ENCODE measurements at places on chromosomes 3 and 15. TPM values are rescaled to one million over a fixed set of nuclear protein-coding genes. Genes with fewer than 3 reads are reported as not detected.

GRCh38 chr3:108437439-108437838 is 73.0 kb downstream of the MYH15 start:
- peak; percentile 35 for DNase-seq

DNA sequence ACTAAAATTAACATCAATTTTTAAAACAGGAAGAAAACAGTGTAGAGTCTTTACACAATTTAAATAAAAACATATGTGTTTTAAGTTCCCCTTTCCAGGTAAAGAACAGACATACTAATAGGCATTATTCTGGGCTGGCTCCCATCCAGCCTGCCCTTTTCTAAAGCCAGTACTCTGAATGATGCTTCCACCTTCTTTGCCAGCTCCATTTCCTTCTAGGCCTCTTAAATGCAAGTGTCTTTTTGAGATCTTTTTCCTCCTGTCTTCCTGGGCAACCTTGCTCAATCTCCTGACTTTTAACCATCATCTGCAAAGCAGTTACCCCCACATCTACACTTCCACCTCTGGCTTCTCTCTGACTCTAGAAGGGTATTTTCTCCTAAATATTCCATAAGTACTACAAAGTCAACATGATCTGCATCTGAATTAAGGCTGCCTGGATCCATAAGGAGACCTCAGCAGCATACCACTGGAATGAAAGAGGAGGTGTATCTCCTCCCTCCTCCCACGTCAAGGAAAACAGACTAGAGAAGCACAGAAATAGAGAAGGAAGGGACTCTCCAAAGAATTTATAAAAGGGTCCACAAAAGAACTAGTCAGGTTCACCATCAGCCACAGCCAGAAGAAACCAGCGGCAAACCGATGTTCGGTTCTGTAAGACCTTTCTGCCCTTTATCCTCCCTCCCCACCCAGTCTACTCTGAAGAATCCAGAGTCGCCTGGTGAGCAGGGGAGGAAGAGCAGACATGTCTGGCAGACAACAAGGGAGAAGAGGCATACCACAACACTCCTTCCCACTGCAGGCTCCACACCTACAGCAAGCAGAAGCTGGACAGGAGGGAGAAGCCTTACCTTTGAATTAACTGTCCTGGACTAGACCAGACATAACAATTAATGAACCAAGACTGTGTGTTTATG is 47.1 kb downstream of the GOLIM4 start:
- DNase-seq: no peak

DNA sequence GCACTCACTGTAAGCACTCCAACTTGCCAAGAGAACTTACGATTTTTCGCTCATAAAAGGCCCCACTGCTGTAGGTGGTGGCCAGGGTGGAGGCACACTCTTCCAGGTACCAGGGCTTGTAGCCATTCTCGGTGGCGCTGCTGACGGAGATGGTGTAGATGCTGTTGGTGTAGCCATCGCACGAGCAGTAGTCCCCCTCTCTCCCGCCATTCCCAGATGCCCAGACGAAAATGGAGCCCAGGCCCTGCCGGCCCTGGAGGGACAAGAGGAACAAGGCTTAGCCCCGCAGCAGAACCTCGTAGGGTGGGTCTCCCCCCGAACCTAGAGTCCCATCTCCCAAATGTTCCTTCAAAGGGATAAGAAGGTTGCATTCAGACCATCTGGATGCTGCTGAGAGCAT is 96.3 kb downstream of the PCSK6 start:
- no peak for DNase-seq

DNA sequence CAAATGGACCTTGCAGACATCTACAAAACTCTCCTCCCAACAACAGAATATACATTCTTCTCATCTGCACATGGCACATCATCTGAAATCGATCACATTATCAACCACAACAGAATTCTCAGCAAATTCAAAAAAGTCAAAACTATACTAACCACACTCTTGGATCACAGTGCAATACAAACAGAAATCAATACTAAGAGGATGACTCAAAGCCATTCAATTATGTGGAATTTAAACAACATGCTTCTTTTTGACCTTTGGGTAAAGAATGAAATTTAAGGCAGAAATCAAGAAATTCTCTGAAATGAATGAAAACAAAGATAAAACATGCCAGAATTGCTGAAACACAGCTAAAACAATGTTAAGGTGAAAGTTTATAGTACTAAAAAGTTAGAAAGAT is 358.1 kb downstream of the NSUN3 start:
- DNase-seq: peak; percentile 24

DNA sequence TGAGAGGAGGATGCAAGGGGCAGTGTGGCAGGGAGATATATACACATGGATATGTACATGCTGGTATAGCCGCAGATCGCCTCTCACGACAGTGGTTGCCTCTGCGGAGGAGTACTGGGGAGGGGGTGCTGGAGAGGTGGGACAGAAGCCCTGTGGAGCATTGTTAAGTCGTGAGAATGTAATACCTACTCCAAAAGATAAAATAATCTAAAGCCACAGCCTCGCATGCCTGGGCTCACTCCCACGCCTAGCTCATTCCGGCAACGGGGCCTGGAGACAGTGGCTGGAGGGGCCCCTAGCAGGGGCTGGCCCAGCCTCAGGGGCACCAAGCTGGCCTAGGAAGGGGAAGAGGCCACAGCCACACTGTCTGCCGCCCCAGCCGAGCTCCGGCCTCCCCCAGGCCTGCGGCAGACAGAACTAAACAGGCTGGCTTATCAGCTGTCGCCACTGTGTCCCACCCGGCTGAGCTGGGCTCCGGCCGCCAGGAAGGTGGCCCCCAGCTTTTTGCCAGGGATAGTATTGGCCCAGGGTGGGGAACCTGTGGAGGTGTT is 65.1 kb upstream of the LCTL start:
- no peak for DNase-seq

GRCh38 chr3:161879470-161879869 is 382.9 kb downstream of the OTOL1 start:
- no peak for DNase-seq

DNA sequence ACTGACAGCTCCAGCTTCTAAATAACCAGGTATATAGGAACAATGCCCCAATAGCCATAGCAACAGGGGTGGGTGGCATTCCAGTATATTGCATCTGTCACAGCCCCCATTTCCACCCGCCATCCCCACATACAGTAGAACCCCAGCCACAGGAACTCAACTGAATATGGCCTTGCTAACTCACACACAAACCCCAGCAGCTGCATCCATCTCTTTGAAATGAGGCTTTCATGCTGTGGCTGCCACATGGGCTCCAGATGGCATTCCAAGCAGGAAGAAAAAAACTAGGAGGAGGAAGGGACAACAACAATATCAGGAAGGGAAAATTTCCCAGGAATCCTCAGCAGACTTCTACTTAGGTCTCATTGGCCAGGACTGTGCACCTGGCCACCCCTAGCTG is 54.6 kb downstream of the CCR3 start:
- DNase-seq: no peak

GRCh38 chr3:187084126-187084525 is 55.2 kb downstream of the RPL39L start:
- no peak for DNase-seq

GRCh38 chr3:189398656-189399055 is 226.9 kb downstream of the TPRG1 start:
- no peak for DNase-seq

DNA sequence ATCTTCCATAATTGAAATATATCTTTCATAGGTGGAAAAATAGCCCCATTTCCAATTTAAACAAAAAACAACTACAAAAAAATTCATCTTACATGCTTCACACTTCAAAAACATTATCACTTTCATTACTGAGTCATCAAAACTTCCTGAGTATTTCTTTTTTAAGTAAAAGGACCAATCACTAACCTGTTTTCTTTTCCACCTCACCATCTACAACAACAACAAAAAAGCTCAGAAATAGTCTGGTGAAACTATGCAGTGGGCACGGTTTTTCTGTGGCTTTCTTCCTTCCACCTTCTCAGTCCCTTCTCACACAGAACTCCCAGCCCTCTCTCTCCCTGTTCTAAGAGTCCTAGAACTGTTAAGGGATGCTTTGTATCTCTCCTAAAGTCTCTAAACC is 20.3 kb upstream of the TNIK start:
- DNase-seq: no peak

DNA sequence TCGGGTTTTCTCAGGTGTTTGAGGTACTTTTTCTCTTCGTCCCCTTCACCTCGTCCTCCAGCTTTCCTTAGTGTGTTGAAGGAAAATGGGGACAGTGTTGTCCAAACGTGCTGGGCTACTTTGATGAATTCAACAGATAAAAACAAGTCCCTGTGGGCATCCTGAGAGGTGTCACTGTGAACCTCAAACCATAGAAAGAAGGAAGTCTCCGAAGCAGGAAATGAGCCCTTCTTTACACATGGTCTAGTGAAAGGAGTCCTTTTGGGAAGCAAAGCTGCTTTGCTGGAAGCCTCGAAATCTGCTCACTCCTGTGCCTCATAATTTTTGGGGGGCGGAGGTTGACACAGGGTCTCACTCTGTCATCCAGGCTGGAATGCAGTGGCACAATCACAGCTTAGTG is 10.6 kb downstream of the IL17RB start:
- DNase-seq: no peak

- DNase-seq: peak; percentile 67
Observed at GRCh38 chr3:105444725-105445124, 78.0 kb downstream of the ALCAM start.

- DNase-seq: no peak
Observed at GRCh38 chr3:125292015-125292414, 79.5 kb upstream of the SLC12A8 start.

DNA sequence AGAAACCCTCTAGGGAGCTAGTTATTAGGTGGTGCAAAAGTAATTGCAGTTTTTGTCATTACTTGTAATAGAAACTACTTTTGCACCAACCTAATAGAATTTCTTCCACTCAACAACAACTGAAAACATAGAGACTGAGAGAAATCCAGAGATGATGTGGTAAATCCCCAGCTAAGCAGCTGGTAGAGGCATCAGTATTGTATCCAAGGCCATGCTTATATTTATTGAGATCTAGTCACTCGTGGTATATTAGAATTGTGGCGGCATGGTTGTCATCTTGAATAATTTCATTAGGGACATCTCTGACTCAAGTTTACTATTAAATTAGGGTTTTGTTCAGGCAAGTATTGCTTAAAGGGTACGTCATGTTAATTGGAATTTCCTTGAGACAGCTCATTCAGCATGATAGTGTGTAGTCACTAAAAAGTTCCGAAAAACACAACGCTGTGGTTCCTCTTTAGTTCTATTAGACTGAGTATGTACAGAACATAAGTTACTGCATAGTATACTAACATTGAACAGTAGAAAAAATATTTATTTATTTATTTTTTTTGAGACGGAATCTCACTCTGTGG is 35.3 kb downstream of the PAK2 start:
- DNase-seq: no peak

DNA sequence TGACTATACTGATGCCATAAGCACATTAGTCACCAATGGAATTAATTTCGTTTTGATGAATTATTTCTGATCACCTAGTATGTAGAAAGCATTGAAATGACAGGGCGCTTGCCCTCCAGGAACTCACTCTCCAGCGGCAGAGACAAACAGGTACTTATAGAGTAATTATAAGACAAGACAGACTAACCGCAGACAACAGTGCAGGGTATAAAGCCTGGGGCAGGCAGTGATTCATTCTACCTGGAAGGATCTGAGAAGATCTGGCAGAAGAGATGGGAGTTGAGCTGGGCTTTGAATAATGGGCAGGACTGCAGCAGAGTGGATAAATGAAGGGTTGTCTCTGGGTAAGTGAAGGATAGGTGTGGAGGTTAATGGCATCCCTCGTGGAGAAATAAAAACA is 331.8 kb downstream of the FGF12 start:
- DNase-seq: no peak

DNA sequence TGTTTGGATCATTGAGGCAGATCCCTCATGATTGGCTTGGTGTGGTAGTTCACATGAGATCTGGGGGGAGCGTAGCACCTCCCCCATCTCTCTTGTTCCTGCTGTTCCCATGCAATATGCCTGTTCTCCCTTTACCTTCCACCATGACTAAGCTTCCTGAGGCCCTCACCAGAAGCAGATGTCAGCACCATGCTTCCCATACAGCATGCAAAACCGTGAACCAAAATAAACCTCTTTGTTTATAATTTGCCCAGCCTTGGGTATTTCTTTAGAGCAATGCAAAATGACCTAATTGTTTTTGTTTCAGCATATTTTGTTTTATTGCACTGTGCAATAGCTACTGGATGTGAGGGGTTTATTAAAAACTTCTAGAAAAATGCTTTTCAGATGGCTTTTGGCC is 56.6 kb upstream of the CHST2 start:
- DNase-seq: no peak

- DNase-seq: no peak
Observed at GRCh38 chr15:70354346-70354905, 256.7 kb upstream of the TLE3 start.

DNA sequence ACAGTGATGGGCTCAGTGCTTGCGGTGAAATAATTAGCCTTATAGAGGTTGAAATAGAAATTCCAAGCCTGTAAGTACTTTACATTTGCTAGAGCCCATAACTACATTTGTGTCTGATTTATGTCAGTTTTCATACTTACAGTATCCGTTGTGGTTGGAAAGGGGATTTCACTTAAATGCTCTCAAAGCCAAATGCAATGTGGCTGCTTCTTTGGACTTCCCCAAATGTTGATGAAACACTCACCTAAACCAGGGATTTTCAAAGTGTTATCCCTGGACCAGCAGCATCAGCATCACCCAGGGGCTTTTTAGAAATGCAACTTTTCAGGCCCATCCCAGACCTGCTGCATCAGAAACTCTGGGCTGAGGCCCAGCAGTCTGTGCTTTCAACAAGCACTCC is 378.7 kb downstream of the MCTP2 start:
- DNase-seq: no peak

- DNase-seq: peak; percentile 4
Observed at GRCh38 chr3:167736264-167736787, 805 bp downstream of the SERPINI1 start.

GRCh38 chr3:149586871-149587270 is 71.0 kb downstream of the WWTR1 start:
- DNase-seq: peak; percentile 97

- no peak for DNase-seq
Observed at GRCh38 chr3:177284383-177284881, 87.2 kb upstream of the TBL1XR1 start.

HIGD2B gene
- not detected for total RNA-seq

PLCL2 gene
- 9.8 TPM for total RNA-seq

MAP1A gene
- total RNA-seq: 1.0 TPM

RLBP1 gene
- not detected for total RNA-seq

TMC3 gene
- not detected for total RNA-seq

TGM5 gene
- total RNA-seq: not detected

CACNA1D gene
- total RNA-seq: not detected

ACTRT3 gene
- 4.1 TPM for total RNA-seq

CPA3 gene
- not detected for total RNA-seq
